ENCODE measurements at places on chromosomes 16 and 17.

GRCh38 chr17:35809855-35810461, 674 bp downstream of the TAF15 start:
- DNase-seq: no peak

- no peak for DNase-seq
These were observed 31.7 kb upstream of the TAOK1 start for GRCh38 chr17:29358416-29358815.

- peak; percentile 38 for DNase-seq
These were observed 3.3 kb upstream of the TRARG1 start for GRCh38 chr17:1275962-1276736.

- no peak for DNase-seq
These were observed 932 bp downstream of the ZNF267 start for GRCh38 chr16:31874366-31875111.

DNA sequence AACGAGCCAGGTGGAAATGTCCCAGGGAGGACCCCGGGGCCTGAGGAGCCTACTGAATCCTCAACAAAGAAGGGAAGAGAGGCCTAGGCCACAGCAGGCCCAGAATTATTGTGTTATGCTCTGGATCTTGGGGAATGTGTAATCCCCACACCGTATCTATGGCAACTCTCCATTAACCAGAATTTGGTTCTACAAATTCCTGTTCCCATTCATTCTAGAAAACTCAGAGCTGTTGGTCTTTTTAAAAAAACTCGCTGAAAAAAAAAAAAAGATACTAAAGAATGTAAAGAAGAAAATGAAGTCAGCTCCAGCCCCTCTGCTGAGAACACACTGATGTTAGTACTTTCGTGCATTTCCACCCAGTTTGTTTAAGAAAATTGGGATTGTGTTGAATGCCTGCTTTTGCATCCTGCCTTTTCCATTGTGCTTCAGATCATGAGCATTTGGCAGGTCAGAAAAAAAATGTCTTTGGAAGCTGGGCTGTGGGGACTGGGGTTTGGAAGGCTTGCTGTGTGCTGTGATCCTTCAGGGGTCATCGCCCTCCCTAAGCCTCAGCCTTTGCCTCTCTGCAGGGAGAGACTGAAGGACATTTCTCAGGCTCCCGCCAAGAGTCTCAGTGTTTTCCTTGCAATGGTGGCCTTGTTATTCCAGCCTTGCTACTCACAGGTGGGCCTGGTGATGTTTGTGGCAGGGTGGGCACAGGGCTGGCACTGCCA, 69.5 kb downstream of the SREBF1 start:
- no peak for DNase-seq

DNA sequence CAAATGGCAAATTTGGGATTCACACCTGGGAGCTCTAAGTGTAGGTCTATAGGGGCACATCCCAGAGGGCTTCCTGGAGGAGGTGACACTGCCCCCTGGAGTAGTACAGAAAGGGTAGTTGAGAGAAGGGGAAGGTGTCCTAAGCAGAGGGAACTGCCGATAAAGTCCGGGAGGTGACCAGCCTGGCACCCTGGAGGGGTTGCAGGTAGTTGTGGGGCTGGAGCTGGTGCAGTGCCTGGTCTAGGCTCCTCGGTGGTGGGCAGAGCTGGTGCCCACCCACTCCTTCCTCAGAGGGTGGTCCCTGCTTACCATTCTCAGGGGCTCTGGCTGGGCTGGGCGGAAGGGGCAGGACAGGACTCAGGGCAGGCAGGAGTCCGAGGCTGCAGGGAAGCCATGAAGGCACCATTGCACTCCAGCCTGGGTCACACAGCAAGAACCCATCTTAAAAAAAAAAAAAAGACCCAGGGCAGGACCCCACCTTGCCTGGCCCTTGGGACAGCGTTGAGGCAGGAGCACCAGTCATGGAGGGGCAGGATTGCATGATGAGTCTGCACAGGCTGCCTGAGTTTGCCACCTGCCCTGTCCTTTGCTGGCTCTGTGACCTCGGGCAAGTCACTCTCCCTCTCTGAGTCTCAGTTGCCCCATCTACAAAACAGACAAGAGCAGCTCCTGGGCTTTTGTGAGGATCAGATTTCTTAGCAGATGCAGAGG, 43.8 kb downstream of the LAT start:
- DNase-seq: no peak

- no peak for DNase-seq
These were observed 619 bp downstream of the CACNB1 start for GRCh38 chr17:39196808-39197291.

All from stimulated activated CD4-positive, alpha-beta T cell treated with anti-CD3 and anti-CD28 coated beads, Interleukin-1b, Interleukin-23, amount 100 ng/mL, for 1 hour (primary cell).